ENCODE measurements at places on chromosomes 1 and 21. TPM values are rescaled to one million over a fixed set of nuclear protein-coding genes. Genes with fewer than 3 reads are reported as not detected.

Gene SYT11
- 6.0 TPM for total RNA-seq

Gene CCDC185
- not detected for total RNA-seq

Gene SELL
- 0.81 TPM for total RNA-seq

Gene PLA2G2A
- 9.4 TPM for total RNA-seq

Gene RGS21
- not detected for total RNA-seq

Gene TIE1
- total RNA-seq, result 3.8 TPM

Gene KANK4
- total RNA-seq, result not detected

Gene MROH9
- total RNA-seq, result not detected

Gene MAP1LC3C
- total RNA-seq, result not detected

Gene LCE1F
- total RNA-seq, result not detected

Gene TMEM54
- 25.4 TPM for total RNA-seq

Gene PEAR1
- total RNA-seq, result 16.7 TPM

Gene FCRL1
- not detected for total RNA-seq

Gene PCNX2
- total RNA-seq, result 6.3 TPM

Gene IL24
- 0.81 TPM for total RNA-seq

Gene SLC16A4
- 10.4 TPM for total RNA-seq

Gene CYYR1
- total RNA-seq, result 1.6 TPM

Gene FALEC
- total RNA-seq, result not detected

Gene DNM3
- total RNA-seq, result 0.16 TPM

Gene NEK2
- total RNA-seq, result 4.4 TPM

Gene TDRKH
- total RNA-seq, result 1.8 TPM

Gene C8B
- total RNA-seq, result not detected

Gene WLS
- 59.4 TPM for total RNA-seq

Gene TMEM200B
- total RNA-seq, result 11.6 TPM

Gene ACBD6
- total RNA-seq, result 48.7 TPM

Gene SLC1A7
- 0.97 TPM for total RNA-seq

Gene SAMD13
- total RNA-seq, result 0.54 TPM

Gene PTPRF
- total RNA-seq, result 58.5 TPM

Gene RNU1-2
- total RNA-seq, result not detected

Gene MIXL1
- total RNA-seq, result not detected

Gene C1orf50
- 5.8 TPM for total RNA-seq
